NCI-H2081 treated with DMSO at 0.1 percent for 48 hours (cell line): ENCODE measurements at places on chromosomes 7 and 10.

DNA sequence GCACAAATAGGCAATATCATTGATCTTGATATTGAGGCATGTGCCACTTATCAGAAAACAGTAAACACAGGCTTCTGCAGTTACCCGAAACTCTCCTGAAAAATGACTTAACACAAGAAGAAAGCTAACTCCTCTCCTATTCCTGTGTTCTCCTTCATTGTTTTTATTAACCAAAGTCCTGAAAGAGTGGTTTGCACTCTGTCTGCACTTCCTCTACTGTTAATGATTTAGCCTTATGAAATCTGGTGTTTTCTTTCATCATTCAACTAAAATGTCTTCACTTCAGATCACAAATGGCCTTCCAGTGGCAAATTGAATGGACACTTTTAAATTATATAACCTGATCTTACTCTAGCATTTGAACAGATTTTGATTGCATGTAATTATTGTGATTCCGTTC is 630.6 kb upstream of the PHF14 start:
- DNase-seq, result no peak

DNA sequence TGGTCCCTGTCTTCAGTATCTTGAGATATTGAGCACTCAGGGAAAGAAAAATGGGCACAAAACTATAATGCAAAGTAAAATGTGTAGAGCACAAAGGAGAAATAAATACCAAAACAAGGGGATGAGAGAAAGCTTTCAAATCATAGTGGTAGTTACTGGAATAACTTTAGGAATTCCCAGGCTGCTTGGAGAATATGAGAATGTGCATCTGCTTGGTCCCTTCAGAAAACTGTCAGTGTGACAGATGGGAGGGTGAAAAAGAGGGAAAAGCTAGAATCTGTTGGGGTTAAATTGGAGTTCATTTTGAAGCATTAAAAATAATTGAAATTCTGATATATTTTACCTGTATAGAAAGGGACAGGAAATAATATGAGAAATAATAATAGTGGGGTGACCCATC is 15.3 kb downstream of the ST7 start:
- no peak for DNase-seq

GRCh38 chr7:1642291-1642731 is 27.8 kb upstream of the ELFN1 start:
- DNase-seq, result no peak

DNA sequence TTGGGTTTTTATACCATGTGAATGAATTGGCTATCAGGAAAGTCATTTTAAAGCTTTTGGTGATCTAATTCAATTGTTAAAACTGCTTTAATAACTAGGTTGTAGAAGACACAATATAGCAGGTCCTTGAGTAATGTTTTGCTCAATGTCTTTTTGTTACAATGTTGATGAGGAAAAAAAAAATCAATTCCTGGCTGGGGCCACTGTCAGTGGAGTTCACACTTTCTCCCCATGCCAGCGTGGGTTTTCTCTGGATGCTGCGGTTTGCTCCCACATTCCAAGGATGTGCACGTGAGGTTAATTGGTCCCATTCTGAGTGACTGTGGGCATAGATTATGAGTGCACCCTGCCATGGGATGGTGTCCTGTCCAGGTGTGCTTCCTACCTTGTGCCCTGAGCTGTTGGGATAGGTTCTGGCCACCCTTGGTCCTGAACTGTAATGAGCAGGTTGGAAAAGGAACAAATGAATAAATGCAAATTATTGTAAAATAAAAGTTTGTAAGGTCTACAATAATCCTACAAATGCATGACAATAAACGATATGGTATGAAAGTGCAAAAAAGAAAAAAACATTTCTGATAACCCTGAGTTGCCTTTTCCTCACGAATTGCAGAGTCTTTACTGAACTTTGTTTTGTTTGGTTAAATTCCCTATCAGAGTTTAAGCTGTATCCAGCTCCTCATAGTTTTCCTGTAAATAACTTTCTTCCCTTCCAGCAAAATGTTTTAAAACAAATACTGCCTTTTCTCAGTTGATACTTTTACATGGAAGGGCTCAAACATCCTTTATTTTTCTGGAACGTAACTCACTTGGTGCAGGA is 62.7 kb downstream of the AKR1C4 start:
- DNase-seq, result no peak

DNA sequence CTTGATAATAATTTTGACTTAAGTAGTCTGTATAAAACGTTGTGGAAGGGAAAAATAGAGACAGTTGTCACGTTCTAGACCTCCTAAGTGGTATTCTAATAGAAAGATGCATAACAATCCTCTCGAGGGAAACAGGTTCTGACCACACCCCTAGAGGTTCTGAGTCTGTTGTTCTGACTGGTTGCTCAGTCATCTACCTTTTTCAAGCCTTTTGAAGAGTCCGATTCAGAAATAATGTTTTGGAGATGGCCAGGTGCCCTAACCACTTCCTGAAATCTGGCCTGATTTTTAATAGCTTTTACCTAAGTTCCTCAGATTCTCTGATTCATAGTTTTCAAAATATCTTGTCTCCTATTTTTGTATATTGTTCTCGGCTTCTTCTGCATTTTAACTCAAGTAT is 175.6 kb downstream of the HDAC9 start:
- DNase-seq, result no peak

- DNase-seq, result no peak
Observed at GRCh38 chr10:35335133-35336083, 901 bp upstream of the CCNY start.

DNA sequence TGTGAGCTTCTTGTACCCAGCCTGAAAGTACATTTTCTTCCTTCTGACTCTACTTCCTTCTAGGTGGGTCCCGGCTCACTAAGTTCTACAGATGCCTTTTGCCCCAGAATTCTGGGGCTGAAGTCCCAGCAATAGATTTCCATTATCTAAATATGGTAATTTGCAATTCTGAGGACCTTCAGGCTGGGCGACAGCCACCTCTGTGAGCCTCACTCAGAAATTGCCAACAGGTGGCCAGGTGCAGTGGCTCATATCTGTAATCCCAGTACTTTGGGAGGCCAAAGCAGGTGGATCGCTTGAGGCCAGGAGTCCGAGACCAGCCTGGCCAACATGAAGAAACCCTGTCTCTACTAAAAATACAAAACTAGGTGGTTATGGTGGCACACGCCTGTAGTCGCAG is 23.7 kb downstream of the CREM start:
- no peak for DNase-seq

DNA sequence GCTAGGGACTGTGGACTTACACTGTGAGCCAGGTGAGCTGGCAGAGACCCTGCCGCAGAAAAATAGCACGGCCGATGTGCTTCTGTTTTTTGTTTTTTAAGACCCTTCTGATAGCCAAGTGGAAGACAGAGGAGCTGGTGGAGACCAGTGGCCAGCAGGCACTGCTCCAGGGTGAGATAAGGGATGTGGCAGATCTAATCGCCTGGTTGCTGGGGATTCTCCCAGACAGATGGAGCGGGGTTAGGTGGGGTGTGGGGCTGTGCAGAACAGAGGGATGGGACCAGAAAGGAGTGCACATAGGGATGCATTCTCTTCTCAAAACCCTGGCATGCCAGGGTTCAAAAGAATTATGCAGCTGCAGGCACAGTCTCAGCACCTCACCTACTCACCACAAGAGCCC is 82.2 kb downstream of the VOPP1 start:
- DNase-seq, result no peak

- no peak for DNase-seq
Observed at GRCh38 chr10:6035931-6036575, 26.1 kb downstream of the IL2RA start.
